Hematopoietic multipotent progenitor cell treated with erythropoietin and hydrocortisone succinate and interleukin-3 and kit ligand, for 6 days (in vitro differentiated cells): ENCODE measurements at places on chromosomes 3 and 15.

DNA sequence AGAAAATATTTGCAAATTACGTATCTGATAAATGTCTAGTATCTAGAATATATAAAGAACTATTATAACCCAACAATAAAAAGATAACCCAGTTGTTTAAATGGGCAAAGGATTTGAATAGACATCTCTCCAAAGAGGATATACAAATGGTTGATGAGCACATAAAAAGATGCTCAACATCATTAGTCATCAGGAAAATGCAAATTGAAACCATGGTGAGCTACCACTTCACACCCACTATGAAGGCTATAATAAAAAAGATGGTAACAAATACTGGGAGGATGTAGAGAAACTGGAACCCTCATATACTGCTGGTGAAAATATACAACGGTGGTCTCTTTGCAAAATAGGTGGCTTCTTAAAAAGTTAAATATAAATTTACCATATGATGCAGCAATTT, 28.0 kb downstream of the RAD51 start:
- DNase-seq, result no peak

GRCh38 chr3:133289322-133289721, 110.5 kb upstream of the BFSP2 start:
- DNase-seq, result no peak

DNA sequence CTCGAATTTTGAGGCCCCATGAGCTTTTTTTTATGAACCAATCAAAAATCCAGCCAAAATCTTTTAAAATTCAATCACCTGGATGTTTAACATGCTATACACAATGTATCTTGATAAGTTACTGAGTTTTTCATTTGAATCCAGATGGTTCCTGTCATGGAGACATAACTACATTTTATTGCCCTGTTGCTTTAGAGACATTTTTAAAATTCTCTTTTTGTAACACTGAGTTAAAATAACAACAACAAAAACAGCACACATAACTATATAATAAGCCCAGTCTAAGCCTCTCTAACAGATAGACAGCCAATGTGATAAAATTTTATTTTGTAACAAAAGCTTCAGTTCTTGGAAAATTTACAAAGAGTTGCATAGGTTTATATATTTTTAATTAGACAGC, 1.8 kb downstream of the PROK2 start:
- no peak for DNase-seq

- DNase-seq, result peak; percentile 97
These were observed 127.0 kb downstream of the TFDP2 start for GRCh38 chr3:142022381-142022780.

GRCh38 chr15:63402498-63403253, 21.0 kb upstream of the CA12 start:
- peak; percentile 81 for DNase-seq

- no peak for DNase-seq
These were observed 27.3 kb downstream of the PARP16 start for GRCh38 chr15:65259367-65259797.

DNA sequence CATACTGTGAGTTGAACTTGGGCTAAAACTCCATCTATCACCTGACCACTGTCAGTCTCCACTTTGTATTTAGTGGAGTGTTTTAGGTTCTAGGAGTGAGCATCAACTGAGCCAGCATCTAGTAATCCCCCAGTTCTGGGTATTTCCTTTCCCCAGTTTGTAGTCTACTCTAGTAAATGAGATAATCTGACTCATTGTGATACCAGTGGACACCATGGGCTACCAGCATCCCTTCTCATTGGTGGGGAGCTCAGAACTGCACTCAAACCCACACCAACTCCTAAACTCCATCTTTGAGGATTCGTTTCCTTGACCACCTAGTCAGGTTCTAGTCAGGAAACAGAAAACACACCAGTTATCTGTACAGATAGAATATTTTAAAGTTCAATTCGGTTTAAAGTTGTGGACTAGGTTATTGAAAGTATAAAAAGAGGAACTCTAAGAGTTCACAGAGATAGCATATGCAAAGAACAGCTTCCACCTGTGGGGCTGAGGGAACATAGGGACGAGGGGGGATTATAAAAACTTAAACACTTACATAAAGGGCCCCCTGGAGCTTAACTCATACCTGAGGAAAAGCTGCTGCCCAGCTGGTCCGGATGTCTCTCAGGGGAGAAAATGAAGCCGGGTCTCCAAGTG, 36.0 kb downstream of the LEO1 start:
- DNase-seq, result no peak

DNA sequence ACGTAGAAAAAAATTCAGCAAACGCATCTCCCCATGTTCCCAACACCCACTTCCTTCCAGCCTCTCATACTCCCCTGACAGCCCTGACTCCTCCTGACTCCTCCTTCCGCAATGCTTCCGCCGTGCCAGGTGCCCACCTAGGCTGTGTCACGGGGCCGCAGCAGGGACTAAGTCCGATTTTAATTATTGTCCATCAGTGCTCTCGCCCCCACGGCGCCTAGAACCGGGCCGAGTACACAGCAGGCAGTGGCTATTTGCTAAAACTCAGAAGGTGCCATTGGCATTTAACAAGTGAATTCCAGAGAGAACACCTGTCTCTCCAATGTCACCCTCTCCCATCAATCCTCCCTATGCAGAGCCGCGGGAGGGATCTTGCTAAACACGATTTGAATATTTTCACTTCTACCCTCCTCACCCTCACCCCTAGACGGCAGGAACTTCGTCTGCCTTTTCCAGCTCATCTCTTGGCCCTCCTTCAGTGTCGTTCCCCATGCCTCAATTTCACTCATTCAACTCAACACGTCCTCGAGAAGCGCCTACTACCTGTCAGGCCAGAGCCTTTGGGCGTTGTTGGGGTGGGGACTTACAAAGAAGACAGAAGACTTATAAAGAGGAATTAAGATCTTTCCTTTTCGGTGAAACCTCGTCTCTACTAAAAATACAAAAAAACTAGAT, 11.5 kb upstream of the SHF start:
- peak; percentile 57 for DNase-seq

- no peak for DNase-seq
These were observed 7.0 kb downstream of the SCAPER start for GRCh38 chr15:76898102-76898501.

GRCh38 chr3:157429708-157430107, 6.9 kb upstream of the PTX3 start:
- peak; percentile 11 for DNase-seq

- no peak for DNase-seq
These were observed 29.1 kb downstream of the DTWD1 start for GRCh38 chr15:49649987-49650386.

DNA sequence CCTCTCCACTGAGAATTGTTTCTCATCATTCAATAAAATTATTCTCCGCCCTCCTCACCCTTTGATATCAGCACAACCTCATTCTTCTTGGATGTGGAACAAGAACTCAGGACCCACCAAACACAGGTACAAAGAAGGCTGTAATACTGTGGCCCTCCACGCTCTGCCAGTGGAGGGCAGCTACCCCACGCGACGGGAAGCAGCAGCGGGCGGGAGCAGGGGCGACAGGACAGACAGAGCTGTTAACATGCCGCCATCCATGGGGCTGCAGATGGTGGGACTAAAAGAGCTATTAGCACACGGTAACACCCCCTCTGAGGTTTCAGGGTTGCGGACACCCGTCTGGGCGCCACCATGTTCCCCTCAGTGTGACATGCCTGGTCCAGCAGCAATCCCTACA, 37.5 kb downstream of the EMC4 start:
- no peak for DNase-seq

DNA sequence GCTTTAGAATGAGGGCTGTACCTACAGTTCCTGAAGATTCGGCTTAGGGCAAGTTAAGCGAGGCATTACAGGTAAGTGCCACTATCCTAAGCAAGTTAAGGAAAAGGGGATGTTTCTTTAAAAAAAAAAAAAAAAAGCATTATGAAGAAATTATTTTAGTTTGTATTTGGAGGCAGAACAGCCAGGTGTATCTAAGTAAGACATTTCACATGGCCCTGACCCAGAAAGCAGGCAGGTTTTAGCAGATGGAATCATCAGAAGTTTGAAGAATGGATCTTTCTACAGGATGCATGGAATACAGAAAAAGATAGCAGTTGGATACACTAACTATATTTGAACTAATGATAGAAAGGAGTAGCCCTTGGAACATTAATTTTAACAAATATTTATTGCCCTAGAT, 105.6 kb downstream of the OSBPL10 start:
- DNase-seq, result no peak

DNA sequence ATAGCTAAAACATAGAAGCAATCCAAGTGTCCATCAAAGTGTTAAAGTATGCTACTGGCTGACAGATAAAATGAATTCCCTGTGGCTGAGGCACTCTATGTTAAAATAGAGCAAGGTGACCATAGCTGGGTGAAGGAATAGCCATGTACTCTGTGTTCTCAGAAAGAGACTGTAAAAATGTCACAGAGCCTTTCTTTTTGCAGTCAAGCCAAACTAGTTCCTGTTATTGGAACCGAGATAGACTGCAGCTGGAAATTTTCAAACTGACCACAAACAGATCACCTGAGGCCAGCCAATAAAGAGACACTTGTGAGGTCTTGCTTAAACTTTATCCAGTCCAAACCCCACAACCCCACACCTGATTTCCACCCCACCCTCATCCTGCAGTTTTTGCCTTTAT, 422.8 kb upstream of the NAALADL2 start:
- peak; percentile 35 for DNase-seq

DNA sequence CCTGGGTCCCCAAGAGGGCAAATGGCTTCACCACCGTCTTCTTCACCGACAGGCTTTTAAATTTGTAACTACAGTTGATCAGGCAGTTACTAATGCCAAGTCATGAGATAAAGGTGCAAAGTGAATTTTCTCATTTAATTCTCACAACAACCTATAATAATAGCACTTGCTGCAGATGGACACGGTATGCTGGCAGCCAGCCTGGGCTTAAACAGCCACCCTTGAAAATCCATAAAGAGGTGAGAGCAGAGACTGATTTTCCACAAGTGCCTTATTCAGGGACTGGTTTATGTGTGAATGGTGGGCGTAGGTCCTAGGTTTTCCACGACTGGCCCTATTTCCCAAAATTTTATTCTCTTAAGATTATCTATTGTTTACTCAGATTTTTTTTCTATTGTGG, 117.8 kb downstream of the RAB11A start:
- DNase-seq, result no peak

GRCh38 chr3:116896116-116896515, 186.5 kb downstream of the TUSC7 start:
- no peak for DNase-seq

- DNase-seq, result no peak
These were observed 23.6 kb downstream of the GRAMD2A start for GRCh38 chr15:72173864-72174550.

DNA sequence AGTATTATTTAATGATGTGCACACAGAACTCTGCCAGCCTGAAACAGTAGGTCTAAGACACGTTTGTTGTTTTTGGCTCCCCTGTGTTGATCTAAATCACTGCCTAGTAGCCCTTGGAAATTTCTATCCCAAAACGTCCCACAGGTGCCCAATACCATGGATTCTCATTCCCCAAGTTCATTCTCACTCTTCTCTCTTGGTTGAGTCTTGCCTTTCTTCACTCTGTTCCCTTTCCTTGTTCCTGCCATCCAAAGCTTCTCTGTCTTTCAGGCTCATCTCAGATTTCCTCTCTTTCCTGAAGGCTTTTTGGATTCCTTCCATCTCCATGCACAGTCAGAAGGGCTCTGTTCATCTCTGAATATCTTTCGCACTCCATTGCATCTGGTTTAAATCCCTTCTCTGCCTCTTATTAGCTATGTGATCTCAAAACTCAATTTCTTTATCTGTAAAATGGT, 54.2 kb downstream of the PPARG start:
- DNase-seq, result no peak

DNA sequence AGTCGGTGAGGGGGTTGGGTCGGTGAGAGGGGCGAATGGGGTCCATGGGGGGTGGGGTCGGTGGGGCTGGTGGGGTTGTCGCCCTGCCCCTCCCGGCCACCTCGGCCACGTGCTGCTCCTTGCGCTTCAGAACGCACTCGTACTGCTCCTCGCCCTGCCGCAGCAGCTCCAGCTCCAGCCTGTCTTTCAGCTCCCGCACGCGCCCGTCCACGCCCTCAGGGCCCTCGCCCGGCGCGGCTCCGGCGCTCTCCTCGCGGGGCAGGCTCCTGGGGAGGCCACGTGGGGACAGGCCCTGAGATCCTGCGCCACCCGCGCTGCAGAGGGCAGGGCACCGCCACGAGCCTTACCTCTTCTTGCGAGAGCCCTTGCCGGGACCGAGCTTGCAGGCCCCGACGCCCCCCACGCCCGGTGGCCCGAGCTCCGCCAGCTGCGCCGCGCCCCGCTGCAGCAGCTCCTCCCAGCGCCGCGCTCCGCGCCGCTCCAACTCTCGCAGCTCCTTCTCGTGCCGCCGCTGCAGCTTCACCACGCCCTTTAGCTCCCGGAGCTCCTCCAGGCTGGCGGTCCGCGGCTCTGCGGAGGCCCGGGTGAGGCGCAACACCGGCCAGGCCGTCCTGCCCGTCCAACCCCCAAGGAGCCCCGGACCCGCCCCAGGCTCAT, 8.2 kb upstream of the ANKRD63 start:
- no peak for DNase-seq

DNA sequence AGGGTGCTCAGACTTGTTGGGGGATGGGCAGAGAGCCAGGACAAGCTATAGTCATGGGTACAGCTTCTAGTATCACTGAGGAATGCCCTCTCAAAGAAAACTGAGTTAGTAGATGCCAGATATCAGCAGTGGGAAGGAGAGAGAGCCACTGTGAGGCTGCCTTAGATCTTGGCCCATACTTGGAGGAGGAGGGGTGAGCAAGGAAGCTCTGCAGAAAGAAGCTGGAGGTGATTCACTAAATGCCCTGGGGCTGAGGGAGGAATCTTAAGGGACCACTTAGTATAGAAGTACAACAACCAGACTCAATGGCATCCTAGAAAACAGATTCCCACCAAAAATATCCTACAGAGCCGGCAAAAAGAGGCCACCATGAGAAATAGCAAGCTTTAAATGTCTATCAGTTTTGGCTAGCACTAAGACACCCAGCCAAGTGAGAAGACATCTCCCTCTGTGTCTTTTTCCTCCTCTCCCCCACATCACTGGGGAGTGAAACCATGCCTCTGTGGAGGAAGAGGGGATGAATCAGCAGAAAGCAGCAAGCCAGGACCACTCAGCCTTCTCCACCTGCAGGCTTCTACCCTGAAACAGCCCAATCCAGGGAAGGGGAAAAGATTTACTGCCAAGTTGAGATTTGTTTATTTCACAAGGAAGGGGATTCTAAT, 282.5 kb upstream of the STT3B start:
- no peak for DNase-seq

DNA sequence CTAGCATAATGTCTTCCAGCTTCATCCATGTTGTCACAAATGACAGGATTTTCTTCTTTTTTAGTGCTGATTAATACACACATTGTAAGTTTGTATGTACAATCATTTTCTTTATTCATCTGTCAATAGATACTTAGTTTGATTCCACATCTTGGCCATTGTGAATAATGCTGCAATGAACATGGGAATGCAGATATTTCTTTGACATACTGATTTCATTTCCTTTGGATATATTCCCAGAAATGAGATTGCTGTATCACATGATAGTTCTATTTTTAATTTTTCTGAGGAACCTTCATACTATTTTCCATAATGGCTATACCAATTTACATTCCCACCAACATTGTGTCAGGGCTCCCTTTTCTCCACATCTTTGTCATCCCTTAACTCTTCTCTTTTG, 117.9 kb downstream of the MEIS2 start:
- no peak for DNase-seq

- DNase-seq, result no peak
These were observed 32.1 kb upstream of the TJP1 start for GRCh38 chr15:29854413-29854812.
